Smooth muscle cell of the pulmonary artery (primary cell): ENCODE measurements at places on chromosomes 1 and 21. TPM values are rescaled to one million over a fixed set of nuclear protein-coding genes. Genes with fewer than 3 reads are reported as not detected.

The SFT2D2 gene
- 41.4 and 47.7 TPM in 2 replicates for total RNA-seq

The THEM5 gene
- not detected in 2 replicates for total RNA-seq

The RPL22 gene
- 103 and 121 TPM in 2 replicates for total RNA-seq

The ASCL5 gene
- not detected in 2 replicates for total RNA-seq

The GNG12 gene
- 184 and 272 TPM in 2 replicates for total RNA-seq

The GPR153 gene
- 11.3 and 11.5 TPM in 2 replicates for total RNA-seq

The NUAK2 gene
- 4.4 and 7.9 TPM in 2 replicates for total RNA-seq

The MAGI3 gene
- total RNA-seq: 11.0 and 13.1 TPM in 2 replicates

The IFNLR1 gene
- total RNA-seq: under 0.01 TPM in 1 of 2 replicates, not detected in the other

The CHIA gene
- not detected in 2 replicates for total RNA-seq

The ATAD3C gene
- total RNA-seq: 0.40 TPM in 1 of 2 replicates, not detected in the other

The SV2A gene
- 13.6 and 27.3 TPM in 2 replicates for total RNA-seq

The GJA9 gene
- 0.07 TPM in 1 of 2 replicates, not detected in the other for total RNA-seq

The CDC7 gene
- total RNA-seq: 1.7 and 1.8 TPM in 2 replicates

The SH3BGR gene
- total RNA-seq: 5.3 and 6.0 TPM in 2 replicates

The SMPDL3B gene
- 0.07 TPM in 1 of 2 replicates, not detected in the other for total RNA-seq

The NBPF20 gene
- total RNA-seq: 4.8 and 10.0 TPM in 2 replicates

The CD53 gene
- total RNA-seq: not detected in 2 replicates

The UBL4B gene
- not detected in 2 replicates for total RNA-seq

The ZMYM4 gene
- 32.2 and 40.8 TPM in 2 replicates for total RNA-seq

The GJB4 gene
- not detected in 2 replicates for total RNA-seq

The TMEM82 gene
- not detected in 2 replicates for total RNA-seq

The NT5C1A gene
- total RNA-seq: not detected in 2 replicates

The NEGR1 gene
- 15.7 and 36.2 TPM in 2 replicates for total RNA-seq

The GSTM1 gene
- not detected in 2 replicates for total RNA-seq

The OTUD3 gene
- total RNA-seq: 5.1 and 7.7 TPM in 2 replicates

The TCEA3 gene
- total RNA-seq: 18.0 and 20.0 TPM in 2 replicates

The LCE1A gene
- not detected in 2 replicates for total RNA-seq

The FCRL3 gene
- total RNA-seq: not detected in 2 replicates

The TAS1R1 gene
- total RNA-seq: 0.20 and 0.46 TPM in 2 replicates

The NDUFV3 gene
- total RNA-seq: 38.9 and 41.9 TPM in 2 replicates

The RNU1-3 gene
- total RNA-seq: under 0.01 TPM in 2 replicates

The ATP5PO gene
- total RNA-seq: 64.9 and 89.9 TPM in 2 replicates

The CYP4B1 gene
- total RNA-seq: not detected in 2 replicates

The VCAM1 gene
- total RNA-seq: 4.2 and 20.7 TPM in 2 replicates

The NID1 gene
- 94.4 and 175 TPM in 2 replicates for total RNA-seq

The PIGR gene
- not detected in 2 replicates for total RNA-seq

The ANXA9 gene
- 0.20 TPM in 1 of 2 replicates, not detected in the other for total RNA-seq

The DPM3 gene
- total RNA-seq: 18.4 and 18.5 TPM in 2 replicates

The CLCA4 gene
- not detected in 2 replicates for total RNA-seq

The SASS6 gene
- 1.9 and 2.0 TPM in 2 replicates for total RNA-seq

The FAM163A gene
- total RNA-seq: under 0.01 TPM in 1 of 2 replicates, not detected in the other

The IL20 gene
- total RNA-seq: not detected in 2 replicates

The LCE2C gene
- total RNA-seq: not detected in 2 replicates

The CRNN gene
- not detected in 2 replicates for total RNA-seq

The ATP8B2 gene
- total RNA-seq: 195 and 234 TPM in 2 replicates

The HEYL gene
- total RNA-seq: 0.30 and 3.1 TPM in 2 replicates

The CACNA1S gene
- total RNA-seq: 0.07 TPM in 1 of 2 replicates, not detected in the other

The MRPS6 gene
- total RNA-seq: 11.4 and 15.8 TPM in 2 replicates

The CLCA1 gene
- total RNA-seq: not detected in 2 replicates

The KCNE2 gene
- total RNA-seq: not detected in 2 replicates

The CYP4Z1 gene
- total RNA-seq: not detected in 2 replicates

The DDAH1 gene
- total RNA-seq: 56.8 and 64.4 TPM in 2 replicates

The HCRTR1 gene
- not detected in 2 replicates for total RNA-seq

The TMEM63A gene
- 30.8 and 36.5 TPM in 2 replicates for total RNA-seq
